Renal cortex interstitium (tissue), 15 donors: ENCODE measurements at places on chromosomes 6 and 20.

DNA sequence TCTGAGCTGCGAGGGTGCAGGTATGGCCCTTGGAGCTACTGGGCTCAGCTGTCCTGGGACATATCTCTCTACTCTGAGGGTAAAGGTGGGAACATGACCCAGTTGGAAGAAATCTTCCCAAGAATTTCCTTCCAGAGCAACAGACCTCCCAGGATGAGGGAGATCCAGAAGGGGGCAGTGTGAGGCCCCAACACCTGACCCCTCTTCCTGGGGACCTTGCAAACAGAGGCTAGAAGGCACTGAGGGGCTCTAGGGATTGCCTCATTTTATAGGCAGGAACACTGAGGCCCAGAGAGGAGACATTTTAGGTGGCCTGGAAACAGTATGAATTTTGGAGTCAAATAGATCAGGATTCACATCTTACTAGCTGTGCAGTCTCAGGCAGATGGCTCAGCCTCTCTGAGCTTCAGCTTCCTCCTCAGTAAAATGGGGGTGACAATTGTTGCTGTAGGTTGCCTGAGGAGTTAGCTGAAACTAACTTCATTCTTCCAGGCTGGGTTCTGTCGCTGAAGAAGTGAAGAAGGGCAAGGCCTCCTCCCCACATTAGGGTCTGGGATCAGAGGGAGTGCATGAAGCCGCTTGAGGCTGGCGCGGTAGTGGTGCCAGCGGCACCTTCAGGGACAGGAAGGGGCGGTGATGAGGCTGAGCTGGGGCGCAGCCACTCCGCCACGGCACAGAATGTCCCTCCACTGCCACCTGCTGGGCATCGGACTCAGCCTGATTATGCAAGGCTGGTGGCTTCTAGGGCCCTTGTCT is 11.4 kb downstream of the KCNK17 start:
- DNase-seq, result peak; percentile 31

GRCh38 chr6:156597095-156597494 is 180.1 kb upstream of the ARID1B start:
- DNase-seq, result no peak

GRCh38 chr6:167548451-167548850 is 223.6 kb downstream of the TTLL2 start:
- DNase-seq, result no peak

- DNase-seq, result no peak
These were observed 195.5 kb downstream of the EPM2A start for GRCh38 chr6:145539831-145540230.

GRCh38 chr6:684831-685636 is 7.9 kb downstream of the EXOC2 start:
- no peak for DNase-seq

DNA sequence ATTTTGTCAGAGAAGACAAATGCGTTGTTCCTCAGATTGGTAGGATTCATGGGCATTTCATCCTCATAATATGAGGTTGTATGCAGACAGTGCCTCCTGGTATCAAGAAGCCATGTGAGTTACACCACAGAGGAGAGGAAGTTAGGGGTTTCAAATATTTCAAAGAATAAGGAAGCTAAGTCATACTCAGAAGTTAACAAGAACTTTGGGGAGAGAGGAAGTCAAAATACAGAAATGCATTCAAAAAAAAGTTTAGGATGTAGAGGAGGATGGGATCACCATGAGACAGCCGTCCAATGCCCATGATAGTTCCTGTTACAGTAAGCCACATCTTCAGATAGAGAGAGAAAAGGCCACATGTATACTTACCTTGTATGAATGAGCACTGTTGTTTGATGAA is 22.3 kb downstream of the HLA-DOB start:
- DNase-seq, result no peak

DNA sequence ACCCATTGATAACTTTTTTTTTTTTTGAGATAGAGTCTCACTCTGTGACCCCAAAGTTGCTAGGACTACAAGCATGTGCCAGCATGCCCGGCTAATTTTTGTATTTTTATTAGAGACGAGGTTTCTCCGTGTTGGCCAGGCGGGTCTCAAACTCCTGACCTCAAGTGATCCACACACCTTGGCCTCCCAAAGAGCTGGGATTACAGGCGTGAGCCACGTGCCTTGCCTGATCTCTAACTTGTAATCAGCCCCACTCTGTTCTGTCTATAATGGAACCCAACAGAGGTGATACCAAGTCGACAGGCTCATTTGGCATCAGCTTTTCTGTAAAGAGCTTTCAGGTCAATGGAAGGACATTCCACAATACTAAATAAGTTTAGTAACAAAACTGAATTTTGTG is 99.4 kb downstream of the HFE start:
- no peak for DNase-seq

- DNase-seq, result no peak
These were observed 7.2 kb upstream of the THEMIS start for GRCh38 chr6:127907960-127908640.

DNA sequence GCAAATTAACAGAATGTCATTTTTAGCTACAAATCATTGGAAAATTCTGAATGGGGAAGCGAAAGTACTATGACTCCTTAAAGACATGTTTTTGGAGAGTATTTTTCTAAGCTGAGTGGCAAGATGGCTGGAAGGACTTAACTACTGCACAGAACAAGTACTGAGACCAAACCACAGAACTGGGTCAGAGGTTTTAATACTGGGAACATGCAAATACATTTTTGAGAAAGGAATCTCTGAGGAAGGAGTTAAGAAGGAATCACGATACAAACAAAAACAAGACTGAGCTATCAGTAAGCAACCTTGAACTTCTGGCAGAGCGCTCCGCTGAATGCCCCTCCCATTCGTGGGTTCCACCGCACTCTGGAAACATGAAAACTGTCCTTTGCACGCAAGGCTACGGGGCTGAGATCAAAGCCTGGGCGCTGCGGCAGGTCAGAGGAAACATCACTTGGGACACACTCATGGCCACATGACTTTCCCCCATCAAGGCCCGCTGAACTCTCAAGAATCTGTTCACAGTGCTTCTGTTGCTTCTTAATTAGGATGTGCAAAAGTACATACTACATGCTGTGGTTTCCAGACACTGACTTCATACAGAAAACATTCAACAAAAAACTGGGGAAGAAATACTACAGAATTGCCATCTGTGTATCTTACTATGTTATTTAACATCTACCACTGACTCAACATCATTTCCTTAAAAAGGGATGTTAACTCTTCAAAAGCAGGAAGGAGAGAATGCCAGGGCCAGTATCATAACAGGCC is 27.8 kb downstream of the SLC23A2 start:
- no peak for DNase-seq

DNA sequence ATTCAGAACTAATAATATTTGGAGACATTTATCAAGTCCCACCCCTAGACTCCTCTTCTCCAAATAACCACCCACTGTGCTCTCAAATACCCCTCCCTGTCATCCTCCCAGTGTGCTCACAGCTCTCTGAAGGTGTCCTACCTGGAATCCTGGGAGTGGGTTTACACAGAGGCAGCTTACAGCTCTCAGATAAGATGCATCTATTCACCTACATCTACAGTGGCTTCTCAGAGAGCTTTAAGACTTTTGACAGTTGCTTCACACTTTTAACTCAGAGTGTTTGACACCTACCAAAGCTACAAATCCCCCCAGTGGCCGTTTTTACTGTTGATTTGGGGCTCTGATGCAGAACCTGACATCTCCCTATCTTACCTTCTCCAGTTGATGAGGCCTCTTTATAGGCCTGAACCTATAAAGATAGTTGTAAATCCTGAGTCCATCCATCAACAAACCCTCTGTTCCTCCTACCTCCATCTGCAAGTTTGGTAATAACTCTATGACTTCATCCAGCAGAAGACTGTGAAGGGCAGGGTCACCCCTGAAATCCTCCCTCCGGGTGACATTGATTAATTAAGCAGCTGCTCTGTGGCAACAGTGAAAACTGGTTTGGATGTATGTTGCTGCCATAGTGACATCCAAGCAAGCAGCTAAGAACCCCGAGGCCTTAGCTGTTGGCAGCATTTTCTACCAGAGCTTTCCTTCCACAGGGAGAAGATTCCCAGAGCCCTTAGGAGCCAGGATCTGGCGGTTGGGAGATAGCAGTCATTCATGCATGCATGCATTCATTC is 226.1 kb upstream of the RREB1 start:
- DNase-seq, result no peak

DNA sequence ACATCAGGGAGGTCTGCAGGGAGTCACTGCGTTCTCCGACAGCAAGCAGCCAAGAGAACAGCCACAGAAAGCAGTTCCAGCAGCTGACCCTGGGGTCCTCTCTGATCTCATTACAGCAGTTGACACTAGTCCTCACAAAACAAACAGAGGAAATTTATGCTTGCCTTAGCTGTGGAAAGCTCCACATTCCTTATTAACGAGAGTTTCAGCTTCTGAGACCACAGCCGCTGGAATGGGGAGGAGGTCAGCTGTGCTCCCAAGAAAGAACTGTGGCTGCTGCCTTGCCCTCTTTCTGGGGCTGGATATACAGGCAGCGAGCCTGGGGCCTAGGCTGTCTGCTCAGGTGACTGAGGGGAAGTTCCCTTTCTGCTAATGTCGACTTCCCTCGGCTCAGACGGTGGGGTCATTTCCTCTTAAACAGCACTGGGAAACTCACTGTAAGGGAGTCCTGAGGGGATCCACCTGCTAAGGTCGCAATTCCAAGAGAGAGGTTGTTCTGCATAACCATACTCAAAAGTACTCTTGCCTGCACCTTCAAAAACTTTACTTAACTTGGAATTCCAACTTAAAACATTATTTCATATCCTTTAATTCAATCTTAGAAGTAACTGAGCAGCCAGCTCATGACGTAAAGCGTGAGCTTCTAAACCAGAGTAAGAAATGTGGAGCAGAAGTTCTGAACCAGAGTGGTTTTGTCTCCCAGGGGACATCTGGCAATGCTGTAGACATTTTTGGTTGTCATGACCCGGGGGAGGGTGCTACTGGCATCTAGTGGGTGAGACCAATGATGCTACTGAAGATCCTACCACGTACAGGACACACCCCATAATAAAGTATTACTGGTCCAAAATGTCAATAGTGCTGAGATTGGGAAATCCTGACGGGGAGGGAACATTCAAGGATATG is 80.3 kb downstream of the BACH2 start:
- DNase-seq, result peak; percentile 80

DNA sequence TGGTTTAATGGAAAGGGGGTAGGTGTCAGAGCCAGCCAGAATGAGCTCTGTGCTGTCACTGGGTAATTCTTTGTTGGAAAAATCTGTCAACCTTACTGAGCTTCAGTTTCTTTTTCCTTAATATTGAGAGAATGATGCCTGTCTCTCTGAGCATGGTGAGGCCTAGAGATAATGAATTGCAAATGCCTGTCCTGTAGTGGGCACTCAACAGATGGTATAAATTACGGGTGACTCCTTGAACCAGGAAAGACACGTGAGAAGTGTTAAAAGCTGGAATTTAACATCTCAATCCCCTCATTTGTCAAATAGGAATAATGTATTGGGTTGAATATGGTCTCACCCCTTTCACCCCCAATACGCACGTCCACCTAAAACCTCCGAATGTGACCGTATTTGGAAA is 74.9 kb downstream of the ADTRP start:
- no peak for DNase-seq
